ENCODE measurements at places on chromosomes 6 and 20. TPM values are rescaled to one million over a fixed set of nuclear protein-coding genes. Genes with fewer than 3 reads are reported as not detected.

HLA-DQB1 gene
- 9.1 TPM for total RNA-seq

- DNase-seq = no peak
Measured at GRCh38 chr6:90940812-90941481, 354.1 kb upstream of the MAP3K7 start.

DNA sequence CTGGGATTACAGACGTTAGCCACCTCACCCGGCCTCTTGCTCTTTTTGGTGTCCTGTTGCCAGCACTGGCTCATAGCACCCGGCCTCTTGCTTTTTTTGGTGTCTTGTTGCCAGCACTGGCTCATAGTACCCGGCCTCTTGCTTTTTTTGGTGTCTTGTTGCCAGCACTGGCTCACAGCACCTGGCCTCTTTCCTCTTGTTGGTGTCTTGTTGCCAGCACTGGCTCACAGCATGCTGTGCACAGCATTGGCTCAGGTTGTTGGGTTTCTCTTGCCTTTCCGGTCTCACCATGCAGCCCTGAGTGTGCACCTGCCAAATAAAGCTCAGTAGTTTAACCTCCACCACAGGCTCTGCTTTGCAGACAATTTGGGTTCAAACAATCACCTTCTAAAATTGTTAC is 208.2 kb downstream of the THBS2 start:
- DNase-seq = no peak

- DNase-seq = no peak
Measured at GRCh38 chr6:129852257-129852858, 8.8 kb downstream of the TMEM244 start.

DNA sequence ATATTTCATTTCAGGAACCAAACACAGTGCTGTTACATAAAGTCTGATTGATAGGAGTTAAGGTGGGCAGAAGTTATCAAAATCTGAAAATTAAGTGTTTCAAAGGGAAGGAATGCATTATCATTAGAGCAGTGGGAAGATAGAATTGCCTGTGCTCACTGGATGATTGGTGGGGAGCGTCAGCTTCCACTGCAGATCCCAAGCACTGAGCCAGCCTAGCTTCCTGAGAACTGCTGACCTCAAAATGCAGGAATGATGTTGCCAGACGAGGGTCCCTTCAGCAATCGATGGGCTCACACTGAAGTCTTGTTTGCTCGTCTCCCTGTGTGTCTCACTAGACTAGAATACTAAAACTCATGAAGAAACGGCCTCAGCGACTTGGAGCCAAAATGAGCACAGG is 110.0 kb upstream of the PHACTR1 start:
- DNase-seq = no peak
